Fibroblast of the aortic adventitia (primary cell): ENCODE measurements at places on chromosomes 7 and 10. TPM values are rescaled to one million over a fixed set of nuclear protein-coding genes. Genes with fewer than 3 reads are reported as not detected.

- peak; percentile 57 for DNase-seq
Measured at GRCh38 chr7:71735961-71736556, 604.1 kb downstream of the GALNT17 start.

DNA sequence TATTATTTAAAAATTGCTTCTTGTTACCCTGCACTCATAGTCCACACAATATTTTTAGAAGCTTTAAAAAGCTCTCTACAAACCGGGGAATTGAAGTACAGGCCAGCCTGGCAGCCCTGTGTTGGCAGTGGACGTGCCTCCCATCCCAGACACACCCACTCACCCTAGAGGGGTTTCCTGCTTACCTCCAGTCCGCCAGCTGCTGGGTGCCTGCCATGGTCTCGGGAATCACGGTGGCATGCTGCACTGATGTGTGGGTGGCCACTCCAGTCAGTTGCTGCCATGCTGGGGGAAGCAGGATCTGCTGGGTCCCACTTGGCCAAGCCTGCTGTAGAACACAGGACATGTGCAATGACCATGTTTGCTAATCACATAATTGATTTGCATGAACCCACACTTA is 80.4 kb downstream of the CLEC2L start:
- DNase-seq: no peak

GRCh38 chr10:102003541-102003940 is 52.4 kb downstream of the ARMH3 start:
- no peak for DNase-seq

- DNase-seq: no peak
Measured at GRCh38 chr10:77571490-77571889, 66.1 kb downstream of the KCNMA1 start.

Gene RHOBTB1
- total RNA-seq: 15.8 and 27.0 TPM in 2 replicates
